ENCODE measurements at places on chromosomes 5 and 9.

GRCh38 chr9:129080298-129080600 lies 662 bp upstream of the DOLPP1 start:
- no peak for DNase-seq

GRCh38 chr9:34793428-34793827 lies 83.5 kb upstream of the CCL21 start:
- no peak for DNase-seq

GRCh38 chr9:38685535-38685934 lies 34.4 kb downstream of the FAM240B start:
- DNase-seq = no peak

- no peak for DNase-seq
Observed at GRCh38 chr9:132311978-132312377, 42.8 kb downstream of the SETX start.

DNA sequence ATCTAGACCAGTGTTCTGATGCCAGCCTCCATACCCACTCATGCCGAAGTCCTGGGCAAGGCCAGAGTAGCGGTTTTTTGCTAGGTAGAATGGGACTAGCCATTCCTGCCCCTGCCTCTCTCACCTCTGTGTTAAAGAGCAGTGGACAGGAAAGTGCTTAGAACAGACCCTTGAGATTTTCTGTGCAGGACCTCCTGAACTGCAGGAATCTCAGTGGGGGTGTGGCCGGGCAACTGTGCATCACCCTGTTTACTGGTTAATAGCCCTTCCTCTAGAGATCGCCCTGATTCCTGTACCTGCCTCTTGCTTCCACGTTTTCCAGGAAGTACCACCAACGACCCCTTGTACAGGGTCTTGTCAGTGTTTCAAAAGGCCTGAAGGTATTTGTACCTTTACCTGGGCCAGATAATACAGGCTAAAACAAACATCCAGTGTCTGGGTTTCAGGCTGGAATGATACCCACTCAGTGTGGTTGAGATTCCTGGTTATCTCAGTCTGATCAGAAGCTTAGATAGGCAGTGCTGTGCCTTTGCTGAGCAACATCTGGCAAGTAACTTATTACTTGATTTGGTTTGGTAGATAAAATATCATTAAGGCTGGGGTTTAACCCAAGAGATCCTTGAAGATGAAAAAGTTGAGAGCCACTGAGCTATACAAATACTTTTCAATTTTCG lies 65.9 kb downstream of the RGS3 start:
- no peak for DNase-seq

DNA sequence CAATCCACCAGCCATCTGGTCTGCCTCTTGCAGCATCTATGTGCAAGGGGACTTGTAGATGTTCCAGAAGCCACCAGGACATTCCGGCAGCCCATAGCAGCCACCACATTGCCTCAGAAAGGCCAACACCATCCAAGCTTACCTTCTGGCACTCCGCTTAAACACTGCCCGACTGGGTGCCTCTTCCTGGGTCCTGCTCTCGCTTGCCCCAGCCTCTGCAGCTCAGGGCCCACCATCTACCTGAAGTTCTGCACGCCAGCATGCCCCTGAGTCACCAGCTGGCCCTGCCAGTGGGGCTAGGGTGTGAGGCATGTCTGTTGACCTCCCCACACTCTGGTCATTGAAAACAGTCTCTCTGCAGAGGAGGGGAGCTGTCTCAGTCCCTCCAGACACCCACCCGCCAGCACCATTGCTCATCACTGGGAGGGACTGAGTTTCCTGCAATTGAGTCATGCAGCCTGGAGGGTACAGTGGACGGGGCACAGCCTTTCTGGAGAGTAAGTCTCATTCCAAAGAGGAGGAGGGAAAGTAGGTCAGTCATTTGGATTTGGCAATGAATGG lies 16.9 kb upstream of the COL5A1 start:
- no peak for DNase-seq

Data from HEK293T (cell line).